GM06990 (cell line): ENCODE measurements at places on chromosomes 13 and 19.

DNA sequence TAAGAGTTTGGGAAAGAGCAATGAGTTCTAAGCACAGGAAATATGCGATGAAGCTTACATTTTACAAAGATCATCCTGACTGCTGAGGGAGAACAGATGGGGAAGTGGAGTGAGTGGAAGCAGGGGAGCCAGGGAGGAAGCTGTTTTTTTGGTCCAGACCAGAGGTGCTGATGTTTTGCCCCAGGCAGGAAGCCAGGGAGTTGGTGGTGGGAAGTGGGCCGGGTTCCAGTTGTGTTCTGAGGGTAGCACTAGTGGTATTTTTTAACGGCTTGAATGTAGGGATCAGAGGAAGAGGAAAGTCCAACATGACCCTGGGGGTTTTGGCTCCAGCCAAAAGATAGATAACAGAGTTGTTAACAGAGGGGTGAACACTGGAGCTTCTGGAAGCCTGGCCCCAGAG, 20.7 kb upstream of the OLFM4 start:
- no peak for DNase-seq

DNA sequence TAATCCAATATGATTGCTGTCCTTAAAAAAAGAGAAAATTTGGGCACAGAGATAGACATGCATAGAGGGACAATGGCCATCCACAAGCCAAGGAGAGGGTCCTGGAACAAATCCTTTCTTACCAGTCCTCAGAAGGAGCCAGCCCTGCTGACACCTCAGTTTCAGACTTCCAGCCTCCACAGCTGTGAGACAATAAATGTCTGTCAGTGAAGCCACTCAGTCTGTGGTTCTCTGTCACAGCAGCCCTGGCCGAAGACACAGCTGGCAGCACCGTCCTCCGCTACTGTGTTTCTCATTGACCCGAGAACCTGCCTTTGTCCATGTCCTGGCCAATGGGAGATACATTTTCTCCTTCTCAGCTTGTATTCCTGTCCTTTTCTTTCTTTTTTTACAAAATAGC, 207.9 kb downstream of the TM9SF2 start:
- no peak for DNase-seq

- DNase-seq: no peak
Measured at GRCh38 chr13:41231786-41232185, 31.6 kb downstream of the MTRF1 start.

GRCh38 chr13:41136396-41137031, 3.9 kb upstream of the KBTBD6 start:
- DNase-seq: no peak

DNA sequence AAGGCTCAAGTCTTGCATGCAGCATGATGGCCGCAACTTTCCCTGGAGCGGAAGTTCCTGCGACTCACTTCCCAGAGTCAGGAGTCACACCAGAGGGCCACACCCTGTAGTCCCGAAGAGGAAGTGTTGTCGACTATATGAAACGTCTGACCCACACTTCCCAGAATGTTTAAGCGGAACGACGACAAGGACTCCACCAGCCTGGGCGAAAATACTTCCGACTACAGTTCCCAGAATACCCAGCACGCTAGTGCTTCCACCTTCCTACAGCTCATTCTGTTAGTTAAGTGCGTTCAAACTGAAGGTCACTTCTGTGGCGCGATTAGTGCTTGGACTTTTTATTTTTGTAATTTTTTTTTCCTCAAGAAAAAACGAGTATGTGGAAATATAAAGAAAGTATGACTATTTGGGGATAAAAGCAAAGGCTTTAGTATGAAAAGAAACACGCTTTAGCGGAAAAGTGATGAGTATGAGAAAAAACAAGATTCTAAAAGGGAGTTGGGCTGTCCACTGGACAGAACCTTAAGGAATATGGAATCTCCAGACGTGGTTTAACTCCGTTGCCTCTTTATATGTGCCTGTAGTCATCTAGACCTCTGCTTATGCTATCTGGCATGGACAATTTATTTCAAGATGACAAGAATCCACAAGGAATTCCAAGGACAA, 15.5 kb upstream of the ZNF112 start:
- no peak for DNase-seq

DNA sequence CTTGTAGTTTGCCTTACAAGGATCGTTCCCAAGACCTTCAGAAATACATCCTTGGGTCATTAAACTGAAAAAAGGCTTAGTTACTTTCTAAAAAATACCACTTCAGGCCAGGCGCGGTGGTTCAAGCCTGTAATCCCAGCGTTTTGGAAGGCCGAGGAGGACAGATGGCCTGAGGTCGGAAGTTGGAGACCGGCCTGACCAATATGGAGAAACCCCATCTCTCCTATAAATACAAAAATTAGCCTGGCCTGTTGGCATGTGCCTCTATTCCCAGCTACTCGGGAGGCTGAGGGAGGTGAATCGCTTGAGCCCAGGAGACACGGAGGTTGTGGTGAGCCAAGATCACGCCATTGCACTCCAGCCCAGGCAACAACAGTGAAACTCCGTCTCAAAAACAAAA, 2.2 kb upstream of the ZNF28 start:
- DNase-seq: no peak

GRCh38 chr13:112220296-112220875, 153.4 kb downstream of the SOX1 start:
- no peak for DNase-seq

DNA sequence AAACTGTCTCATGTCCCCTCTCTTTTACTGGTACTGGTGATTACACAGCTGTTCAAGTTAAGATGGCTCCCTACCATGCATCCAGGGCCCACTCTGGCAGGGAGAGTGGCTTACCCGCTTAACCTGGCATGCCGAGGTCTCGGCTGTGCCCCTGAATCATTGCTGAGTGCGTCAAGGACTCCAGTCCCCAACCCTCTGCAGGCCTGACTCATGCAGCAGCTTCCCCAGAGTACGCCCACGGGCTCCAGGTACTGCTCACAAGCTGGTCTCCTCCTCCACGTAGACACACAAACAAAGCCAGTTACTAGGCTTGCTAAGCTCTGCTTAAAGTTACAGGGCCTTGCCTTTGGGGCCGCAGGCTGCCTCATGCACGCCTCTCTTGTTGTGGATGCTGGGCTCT, 447.4 kb downstream of the COG6 start:
- no peak for DNase-seq

GRCh38 chr13:45925151-45925550, 73.6 kb upstream of the SIAH3 start:
- DNase-seq: no peak

GRCh38 chr13:32381539-32381938, 46.4 kb downstream of the N4BP2L1 start:
- DNase-seq: no peak

- no peak for DNase-seq
Measured at GRCh38 chr13:49625392-49626079, 2.8 kb upstream of the ARL11 start.

GRCh38 chr19:58586133-58586765, 13.1 kb upstream of the MZF1 start:
- DNase-seq: no peak

GRCh38 chr13:29994911-29995595, 144.6 kb upstream of the UBL3 start:
- no peak for DNase-seq

DNA sequence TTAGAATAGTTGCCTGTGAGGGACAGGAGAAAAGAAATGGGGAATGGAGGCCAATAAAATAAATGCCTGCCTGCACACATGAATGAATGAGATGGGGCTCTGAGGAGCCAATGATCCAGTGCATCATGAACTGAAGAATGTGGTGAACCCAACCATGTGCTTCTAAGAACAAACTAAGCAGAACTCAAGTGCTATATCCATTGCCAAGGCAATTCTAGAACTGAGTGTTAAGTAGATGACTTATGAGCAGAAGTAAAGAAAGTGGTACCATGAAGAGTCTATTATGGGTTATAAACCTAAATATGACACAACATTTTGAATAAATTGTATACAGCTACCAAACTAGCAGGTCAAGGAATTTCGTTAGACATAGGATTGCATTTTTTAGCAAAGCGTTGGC, 186.1 kb downstream of the KATNAL1 start:
- no peak for DNase-seq

DNA sequence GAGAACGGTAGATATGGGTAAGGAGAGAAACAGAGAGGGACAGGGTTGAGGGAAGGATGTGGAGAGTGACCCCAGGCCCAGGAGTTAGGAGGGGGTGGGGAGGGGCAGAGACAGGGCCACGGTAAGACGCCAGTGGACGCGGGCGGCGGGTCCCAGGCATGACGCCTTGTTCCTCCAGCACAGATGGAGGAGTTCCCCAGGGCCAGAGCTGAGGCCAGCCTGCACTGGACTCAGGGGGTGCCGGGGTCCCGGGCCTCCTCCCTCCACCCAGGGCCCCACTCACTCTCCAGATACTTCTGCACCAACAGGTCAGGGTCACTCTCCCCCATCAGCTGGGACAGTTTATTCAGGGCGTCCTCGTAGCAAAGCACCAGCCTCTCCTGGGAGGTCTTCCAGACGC, 22.0 kb upstream of the EMP3 start:
- no peak for DNase-seq

DNA sequence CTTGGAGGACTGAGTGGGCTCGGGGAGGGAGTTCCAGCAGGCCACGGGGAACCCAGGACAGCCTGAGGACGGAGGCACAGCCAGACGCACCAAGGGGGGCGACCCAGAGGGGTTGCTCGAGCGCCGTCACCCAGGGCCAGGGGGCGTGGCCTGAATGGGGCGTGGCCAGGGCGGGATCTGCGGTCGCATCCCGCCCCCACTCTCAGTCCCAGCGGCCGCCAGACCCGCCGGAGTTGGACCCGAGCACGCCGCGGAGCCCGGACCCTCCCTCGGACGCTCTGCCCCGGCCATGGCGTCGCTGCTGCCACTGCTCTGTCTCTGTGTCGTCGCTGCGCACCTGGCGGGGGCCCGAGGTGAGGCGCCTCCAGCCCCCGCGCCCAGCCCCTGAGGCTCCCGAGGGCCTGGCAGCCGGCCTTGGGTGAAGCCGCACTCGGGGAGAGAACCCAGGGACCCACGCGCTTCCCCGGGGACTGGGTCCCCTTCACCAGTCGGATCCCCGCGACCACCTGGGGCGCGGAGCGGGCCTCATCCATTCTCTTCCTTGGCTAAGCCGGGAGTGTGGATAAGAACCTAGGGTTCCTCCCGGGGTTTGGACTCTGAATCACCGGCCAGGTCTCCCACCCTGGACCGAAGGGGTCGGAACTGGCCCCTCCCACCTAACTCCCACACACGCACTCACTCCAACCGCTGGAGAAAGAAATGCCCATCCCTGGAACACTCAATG, at the start of gene CILP2:
TSS of gene CILP2 (plus strand) at position 205 of the 724 bp plus-strand sequence. CDS start at position 290, 85 bp downstream.
- DNase-seq: no peak
